ENCODE measurements at places on chromosomes 7 and 10. TPM values are rescaled to one million over a fixed set of nuclear protein-coding genes. Genes with fewer than 3 reads are reported as not detected.

Gene UNCX
- total RNA-seq: not detected

Gene EMX2
- total RNA-seq: 0.88 TPM

Gene LMTK2
- 14.1 TPM for total RNA-seq

DNA sequence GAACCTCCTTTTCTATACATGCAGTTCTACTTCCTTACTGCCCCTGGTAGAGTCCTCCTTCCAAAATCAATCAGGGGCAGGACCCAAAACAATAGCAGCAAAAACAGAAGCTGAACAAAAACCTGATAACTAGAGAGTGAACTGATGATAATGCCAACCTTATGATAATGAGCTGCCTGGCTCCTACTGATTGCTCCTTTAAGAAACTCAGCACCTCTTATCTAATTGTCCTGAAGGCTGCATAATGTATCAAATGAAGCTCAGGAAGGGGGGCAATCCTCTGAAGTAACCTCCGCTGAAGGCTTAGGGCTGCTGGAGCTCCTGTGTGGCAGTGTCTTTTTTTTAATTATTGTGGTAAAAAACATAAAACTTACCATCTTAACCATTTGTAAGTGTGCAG is 257.0 kb downstream of the PHTF2 start:
- no peak for DNase-seq

DNA sequence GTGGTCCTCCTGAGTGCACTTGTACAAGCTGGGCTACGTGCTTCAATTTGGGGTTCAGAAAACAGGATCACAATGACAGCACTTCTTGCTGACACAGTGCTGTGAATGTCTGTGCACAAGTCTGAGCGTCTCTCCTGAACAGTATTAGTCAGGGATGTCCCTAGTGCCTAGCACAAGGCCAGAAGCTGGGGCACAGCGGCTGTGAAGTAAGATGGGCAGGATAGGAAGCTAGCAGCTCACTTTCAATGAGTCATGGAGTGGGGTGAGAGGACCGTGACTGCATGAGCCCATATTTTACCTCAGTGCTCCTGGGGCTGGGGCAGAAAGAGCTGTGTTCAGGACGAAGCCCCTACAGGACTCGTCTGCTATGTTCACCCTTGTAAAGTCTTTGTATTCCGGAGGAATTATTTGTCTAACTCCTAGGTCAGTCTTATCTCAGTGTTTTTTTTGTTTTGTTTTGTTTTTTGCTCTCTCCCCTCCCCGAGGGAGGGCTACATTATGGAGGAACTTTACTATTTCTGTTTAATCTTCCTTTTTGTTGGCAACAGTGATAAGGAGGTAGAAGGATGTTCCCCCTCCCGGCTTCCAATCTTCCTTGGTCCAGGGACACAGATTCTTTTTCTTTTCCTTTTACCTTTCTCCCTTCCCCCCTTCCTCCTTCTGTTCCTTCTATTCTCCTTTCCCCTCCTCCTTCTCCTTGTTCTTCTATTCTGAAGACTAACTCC is 2.8 kb upstream of the LRMDA start:
- peak; percentile 91 for DNase-seq

Data from osteoblast (primary cell).